Stimulated activated CD4-positive, alpha-beta T cell treated with anti-CD3 and anti-CD28 coated beads, TNF-alpha, amount 100 ng/mL, for 1 hour (primary cell): ENCODE measurements at places on chromosomes 1 and 21.

DNA sequence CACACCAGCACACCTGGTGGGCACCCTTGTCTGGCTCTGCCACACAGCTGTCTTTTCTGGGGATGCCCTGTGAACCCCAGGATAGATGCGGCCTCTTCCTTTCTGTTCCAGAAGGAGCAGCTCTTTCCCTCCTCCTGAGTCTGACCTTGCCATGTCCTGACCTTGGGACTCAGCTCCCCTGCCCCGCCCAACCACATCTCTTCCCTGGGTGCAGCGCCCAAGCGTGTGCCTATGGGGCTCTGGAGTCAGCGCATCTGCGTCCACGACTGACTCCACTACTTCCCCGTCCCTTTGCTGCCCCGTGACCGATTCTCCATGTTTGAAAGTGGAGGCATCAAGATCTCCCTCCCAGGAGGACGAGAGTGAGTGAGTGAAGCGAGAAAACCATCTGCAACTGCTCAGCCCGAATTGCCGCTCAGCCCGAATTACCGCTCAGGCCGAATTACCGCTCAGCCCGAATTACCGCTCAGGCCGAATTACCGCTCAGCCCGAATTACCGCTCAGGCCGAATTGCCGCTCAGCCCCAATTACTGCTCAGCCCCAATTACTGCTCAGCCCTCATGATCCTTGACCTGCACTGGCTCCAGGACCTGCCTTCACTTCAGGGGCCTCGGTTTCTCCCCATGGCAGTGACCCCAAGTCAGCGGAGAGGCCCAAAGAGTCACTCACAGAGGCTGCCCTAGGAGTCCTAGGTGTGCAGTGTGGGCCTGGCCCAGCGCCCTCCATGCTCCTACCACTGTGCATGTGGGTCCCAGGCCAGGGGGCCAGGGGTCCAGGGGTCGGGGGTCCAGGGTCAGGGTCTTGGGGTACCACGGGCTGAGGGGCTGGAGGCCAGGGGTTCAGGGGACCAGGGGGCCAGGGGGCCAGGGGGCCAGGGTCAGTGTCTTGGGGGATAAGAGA, 18.6 kb upstream of the TTC34 start:
- no peak for DNase-seq

DNA sequence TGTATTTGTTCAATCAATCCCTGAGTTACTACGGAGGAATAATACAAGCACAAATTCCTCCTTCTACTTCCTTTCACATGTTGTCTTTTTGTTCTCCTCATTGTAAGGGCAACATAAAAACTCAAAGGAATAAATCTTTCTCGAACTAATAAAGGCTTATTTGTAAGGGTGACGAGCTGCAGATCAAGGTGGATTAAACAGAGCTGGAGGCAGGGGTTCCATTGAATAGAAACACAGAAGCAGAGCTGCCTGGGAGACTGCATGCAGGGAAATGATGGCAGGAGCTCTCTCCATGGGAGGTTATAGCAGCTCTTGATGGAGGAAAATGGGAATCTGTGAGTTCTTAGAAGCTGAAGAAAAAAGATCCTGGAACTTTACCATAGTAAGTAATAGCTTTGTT, 160.2 kb downstream of the CYYR1 start:
- DNase-seq = no peak

- no peak for DNase-seq
Measured at GRCh38 chr1:61680500-61680899, 44.4 kb downstream of the TM2D1 start.

DNA sequence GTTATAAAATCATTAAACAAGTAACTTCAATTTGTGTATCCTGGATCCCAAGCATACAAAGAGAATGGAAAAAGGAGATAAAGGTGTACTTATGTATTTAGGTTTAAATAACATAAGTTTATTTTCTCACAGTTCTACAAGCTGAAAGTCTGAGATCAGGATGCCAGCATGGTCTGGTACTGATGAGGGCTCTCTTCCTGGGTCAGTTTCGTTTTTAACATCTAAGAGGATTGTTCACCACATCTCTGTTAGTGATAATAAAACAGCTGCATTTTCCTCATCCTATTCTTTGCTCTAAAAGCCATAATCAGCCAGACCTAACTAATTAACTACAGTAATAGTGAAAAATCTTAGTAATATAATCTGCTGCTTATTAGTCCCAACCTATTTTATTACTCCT, 5.2 kb downstream of the EGLN1 start:
- DNase-seq = no peak

DNA sequence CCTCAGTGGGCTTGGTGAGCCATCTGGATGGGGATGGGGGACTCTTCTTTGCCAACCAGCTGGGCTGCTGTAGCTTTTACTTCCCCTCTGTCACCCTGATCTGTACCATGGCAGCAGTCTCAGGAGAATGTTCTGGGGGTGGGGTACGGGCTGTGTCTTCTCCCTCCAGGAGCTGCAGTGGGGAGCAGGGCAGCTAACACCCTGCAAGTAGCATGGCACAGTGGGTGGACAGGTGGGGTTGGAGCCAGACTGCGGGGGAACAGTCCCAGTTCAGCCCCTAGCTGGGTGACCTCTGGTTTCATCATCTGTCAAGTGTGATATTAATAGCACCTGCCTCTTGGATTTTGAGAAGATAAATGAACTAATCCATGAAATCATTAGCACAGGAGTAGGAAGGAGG, 3.1 kb downstream of the NFASC start:
- DNase-seq = no peak
